ENCODE measurements at places on chromosomes 11 and 22.
A peak's percentile ranks its signal among the peaks of the same experiment; 100 is the strongest.

DNA sequence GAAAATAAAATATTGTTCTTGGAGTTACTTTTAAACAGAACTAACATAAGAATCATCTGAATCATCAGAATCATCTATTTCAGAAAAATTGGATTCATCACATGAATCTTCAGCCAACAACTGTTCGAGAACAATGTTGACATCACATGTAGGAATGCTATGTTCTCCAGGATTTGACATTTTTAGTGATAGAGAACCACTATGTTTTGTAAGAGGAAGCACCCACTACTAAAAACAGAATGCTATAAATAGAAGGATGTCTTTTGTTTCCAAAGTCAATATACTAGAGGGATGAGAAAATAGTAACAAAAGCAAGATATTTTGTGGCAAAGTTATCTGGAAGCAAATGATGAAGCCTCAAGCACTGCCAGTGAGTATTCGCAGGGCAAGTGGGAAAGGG, 263.4 kb upstream of the DDI1 start:
- DNase-seq: no peak

GRCh38 chr11:17991783-17992433, 20.9 kb downstream of the SERGEF start:
- DNase-seq: no peak

- no peak for DNase-seq
Measured at GRCh38 chr11:61586792-61587430, 6.0 kb upstream of the SYT7 start.

- DNase-seq: no peak
Measured at GRCh38 chr11:85310479-85310878, 316.7 kb downstream of the DLG2 start.

GRCh38 chr11:11241284-11241683, 111.8 kb downstream of the CSNK2A3 start:
- no peak for DNase-seq

- DNase-seq: no peak
Measured at GRCh38 chr22:19285831-19286230, 5.7 kb downstream of the CLTCL1 start.

- no peak for DNase-seq
Measured at GRCh38 chr11:17401316-17401715, 12.9 kb upstream of the KCNJ11 start.

GRCh38 chr11:82858556-82859091, 41.6 kb downstream of the PRCP start:
- DNase-seq: no peak

DNA sequence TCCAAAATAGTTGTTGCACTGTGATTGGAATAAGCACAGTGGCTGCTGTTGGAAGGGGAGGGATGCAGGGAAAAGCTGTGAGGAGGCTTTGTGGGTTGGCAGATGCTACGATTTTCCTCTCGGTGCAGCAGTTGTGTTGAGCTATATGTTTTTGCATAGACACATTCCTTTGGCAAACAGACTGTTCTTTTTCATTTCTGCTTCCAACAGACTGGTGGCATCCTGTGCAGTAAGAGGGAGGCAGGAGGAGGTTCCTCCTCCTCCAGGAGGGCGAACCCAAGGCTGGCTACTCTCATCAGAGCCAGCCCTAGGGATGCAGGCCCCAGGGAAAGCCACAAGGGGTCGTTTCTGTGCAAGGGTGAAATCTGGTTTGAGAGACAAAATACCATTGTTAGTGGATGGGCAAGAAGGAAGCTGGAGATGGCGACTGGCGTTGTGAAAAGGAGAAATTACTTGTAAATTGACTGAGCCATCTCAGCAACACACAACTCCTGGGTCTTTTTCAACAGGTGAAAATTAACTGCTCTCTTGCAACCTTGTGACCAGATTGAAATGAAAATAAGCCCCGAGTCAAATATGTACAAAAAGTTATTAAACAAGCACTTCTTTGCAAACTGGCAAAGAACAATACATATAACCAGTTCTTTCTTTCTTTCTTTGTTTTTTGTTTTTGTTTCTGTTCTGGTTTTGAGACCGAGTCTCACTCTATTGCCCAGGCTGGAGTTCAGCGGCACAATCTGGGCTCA, 26.5 kb upstream of the UBASH3B start:
- no peak for DNase-seq

GRCh38 chr11:70104419-70104818, 26.3 kb downstream of the ANO1 start:
- no peak for DNase-seq

DNA sequence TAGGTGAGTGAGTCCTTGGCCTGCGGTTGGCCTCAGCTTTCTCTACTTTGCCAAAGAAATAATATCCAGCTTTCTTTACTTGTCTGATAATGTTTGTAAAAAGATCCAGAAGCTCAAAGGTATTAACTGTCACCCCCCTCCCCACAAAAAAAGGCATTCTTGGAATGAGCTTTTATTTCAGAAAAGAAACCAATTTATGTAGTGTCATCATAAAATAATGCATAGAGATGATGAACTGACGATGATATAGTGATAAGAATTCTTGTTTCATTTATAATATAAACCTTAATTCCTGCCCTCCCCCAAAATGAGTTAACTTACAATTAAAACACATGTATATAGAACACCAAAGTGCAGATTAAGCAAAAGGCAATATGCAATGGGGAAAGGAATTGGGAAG, 191.4 kb downstream of the LARGE1 start:
- DNase-seq: no peak

DNA sequence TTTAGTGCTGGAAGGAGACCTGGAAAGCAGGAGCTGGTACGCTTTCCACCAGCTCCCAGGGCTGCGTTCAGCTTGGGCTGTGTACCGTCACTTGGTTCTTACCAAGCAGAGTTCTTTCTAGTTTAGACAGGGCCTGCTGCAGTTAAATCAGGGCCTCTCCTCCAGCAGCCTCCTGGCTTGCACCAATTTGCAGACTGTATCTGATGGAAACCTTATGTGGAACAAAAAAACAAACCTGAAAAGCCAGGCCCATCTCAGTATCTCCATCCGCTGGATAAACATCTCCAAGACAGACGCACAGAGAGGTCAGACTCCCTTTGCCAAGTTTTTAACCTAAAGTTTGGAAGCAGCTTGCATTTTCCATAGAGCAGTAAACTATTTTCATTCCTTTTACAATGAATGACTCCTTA, 288.6 kb upstream of the SORL1-AS1 start:
- no peak for DNase-seq

DNA sequence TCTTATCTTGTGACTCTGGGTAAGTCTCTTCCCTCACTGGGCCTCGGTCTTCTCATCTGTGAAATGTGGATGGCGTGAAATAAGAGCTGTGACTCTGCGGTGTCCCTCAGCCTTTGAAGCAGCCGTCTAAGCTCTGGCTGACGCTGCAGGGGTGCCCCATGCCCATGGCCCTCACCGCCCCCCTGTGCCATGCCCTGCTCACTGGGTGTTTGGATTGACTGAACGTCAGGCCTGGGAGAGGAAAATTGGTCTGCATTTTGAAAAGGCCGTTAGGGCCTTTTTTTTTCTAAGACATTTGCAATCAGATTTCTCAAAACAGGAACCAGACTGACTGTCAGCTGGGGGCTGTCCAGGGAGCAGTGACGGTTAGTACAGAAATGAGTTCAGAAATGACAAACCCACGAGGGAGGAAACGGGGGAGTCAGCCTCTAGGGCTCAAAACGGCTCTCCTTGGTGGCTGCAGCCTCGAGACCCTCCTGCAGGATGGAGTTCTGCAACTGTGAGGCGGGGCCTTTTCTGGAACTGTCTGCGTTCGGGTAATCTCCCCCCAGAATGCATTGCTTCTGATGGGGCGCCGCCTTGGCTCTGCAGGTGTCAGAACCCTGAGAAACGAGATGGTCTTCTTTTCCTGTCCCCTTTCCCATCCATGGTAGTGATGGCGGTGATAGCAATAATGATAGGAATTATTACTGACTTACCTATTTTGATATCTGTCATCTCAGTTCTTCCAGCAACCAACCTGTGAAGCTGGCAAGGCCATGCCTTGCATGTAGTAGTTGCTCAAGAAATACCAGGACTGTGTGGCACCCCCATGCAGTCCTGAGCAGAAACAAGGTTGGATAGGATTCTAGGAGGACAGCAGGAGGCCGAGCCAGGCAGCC, 2.0 kb downstream of the GRK2 start:
- no peak for DNase-seq

GRCh38 chr11:9153651-9154050, 62.3 kb upstream of the SCUBE2 start:
- DNase-seq: no peak

DNA sequence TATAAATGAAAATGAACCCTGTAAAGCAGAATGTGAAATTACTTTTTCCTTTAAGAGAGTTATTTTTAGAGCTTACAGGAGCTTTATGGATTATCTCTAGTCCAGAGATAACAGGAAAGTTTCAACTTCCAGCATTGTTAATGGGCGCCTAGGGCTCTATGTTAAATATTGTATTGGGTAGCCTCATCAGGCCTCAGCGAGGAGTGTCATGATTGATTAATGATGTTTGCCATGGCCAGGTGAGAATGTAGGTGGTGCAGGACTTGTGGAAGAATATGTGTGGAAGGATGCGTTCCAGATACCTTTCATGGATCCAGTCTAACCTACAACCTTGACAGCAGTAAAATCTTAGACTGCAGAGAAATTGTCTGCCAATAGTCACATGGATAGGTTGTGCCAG, 50.6 kb downstream of the ME3 start:
- no peak for DNase-seq

DNA sequence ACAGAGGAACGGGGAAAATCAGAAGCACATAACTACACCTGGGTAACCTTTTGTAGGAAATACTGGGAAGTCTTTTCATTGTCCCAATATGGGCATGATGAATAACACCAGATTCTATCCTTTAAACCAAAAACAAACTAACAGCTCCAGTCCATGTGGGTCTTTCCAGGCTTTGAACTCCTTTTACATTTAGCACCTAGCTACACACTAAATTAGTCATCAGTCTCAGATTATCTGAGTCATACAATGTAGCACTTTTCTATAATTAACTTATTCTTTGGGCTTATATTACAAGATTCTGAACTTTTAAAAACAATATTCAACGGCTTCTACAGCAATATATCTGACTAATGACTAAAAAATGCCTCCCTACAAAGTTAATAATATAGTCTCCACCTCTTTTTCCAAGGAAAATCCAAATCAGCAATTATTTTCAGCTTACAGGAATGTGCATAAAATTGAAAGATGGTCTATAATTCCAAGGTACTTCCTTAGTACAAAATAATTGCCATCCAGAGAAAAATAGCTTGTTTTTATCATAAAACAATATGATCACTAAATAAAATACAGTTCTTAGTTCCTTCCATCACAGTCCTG, 26.3 kb downstream of the STK33 start:
- DNase-seq: no peak

GRCh38 chr11:35781861-35782470, 119.4 kb downstream of the TRIM44 start:
- no peak for DNase-seq

GRCh38 chr22:45476814-45477213, 25.9 kb upstream of the FBLN1 start:
- no peak for DNase-seq

DNA sequence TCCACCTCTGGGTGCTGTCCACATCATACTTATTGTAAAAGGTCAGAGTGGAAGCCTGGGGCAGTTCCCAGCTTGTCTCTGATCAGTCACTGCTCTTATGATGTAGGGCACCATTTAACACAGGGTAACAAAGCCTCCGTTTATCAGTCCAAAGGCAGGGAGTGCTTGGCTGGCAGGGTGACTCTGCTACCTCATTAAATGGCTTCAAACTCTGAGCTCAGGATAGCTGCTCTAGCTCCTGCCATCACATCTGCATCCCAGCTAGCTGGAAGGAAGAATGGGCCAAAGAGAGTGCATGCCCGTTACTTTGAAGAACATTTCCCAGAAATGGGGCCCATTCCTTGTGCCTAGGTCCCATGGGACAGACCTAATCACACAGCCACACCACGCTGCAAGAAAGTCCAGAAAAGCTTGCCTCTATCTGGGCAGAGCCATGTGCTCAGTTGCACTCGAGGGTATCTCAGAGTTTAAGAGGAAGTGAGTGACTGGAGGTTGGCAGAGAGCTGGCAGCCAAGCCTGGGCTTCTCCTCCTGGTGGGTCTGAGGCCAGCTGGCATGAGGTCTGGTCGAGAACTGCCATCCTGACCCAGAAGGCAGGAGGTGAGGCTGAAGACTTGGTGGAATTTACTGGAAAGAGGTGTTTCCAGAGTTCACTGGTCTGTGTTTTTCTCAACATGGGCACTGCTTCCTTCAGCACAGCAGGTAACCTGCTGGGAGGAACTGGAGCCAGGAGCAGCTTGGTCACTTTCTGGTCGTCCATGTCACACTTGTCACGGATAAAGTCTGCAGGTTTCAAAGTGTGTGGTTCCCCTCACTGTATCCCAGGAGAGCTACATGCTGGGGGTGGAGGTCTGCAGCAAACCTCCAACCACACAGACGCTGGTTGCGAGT, 935.7 kb downstream of the BRD1 start:
- DNase-seq: peak; percentile 67

DNA sequence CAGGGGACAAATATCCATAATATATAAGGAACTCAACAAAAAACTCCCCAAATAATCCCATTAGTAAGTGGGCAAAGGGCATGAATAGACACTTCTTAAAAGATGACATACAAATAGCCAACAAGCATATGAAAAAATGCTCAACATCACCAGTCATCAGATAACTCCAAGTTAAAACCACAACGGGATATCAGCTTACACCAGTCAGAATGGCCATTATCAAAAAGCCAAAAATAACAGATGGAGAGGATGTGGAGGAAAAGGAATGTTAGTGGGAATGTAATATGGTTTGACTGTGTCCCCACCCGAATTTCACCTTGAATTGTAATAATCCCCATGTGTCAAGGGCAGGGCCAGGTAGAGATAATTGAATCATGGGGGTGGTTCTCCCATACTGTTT, 350.1 kb downstream of the GUCY1A2 start:
- DNase-seq: no peak

DNA sequence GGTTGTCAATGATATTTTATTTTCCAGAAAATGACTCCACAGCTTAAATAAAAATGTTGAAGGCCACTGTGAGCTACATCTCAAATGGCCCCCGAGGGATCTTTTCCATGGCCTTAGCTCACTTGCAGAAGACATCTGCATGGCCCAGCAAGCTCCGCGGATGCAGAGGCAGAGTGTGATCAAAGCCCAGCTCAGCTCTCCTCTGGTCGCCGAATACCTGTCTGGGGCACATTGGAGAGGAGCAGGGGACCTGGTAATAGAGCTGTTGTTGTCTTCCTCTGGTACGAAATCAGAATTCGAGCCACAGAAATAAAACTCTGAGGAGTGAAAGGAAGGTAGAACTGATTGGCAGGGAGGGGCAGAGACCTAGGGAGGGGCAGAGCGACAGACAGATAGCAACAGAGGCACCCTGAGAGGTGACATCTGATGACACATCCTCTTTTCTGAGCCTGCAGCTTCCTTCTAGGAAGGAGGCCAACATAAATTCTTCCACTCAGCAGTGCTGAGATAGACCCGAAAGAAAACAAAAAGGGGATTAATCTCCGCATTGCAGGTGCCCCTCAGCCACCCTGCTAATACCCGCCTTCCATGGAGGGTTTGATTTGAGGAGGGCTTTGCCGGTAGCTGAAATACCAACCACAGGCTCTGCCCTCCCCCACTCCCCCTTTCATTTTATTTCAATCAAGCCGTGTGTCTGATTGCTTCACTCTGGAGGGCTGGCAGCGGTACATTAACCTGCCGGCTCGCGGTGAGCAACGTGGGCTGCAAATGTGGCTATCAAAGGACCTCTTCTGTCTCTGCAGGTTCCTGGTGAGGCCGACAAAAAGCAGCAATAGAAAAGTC, 759.4 kb downstream of the OPCML start:
- DNase-seq: no peak

- DNase-seq: no peak
Measured at GRCh38 chr11:100878474-100878873, 191.4 kb downstream of the ARHGAP42 start.
